GM23248 (cell line): ENCODE measurements at places on chromosomes 5 and 9. TPM values are rescaled to one million over a fixed set of nuclear protein-coding genes. Genes with fewer than 3 reads are reported as not detected.
A peak's percentile ranks its signal among the peaks of the same experiment; 100 is the strongest.

GRCh38 chr5:26645659-26646058, 392.7 kb downstream of the CDH9 start:
- DNase-seq, result no peak

GRCh38 chr5:40678460-40679147, 1.1 kb upstream of the PTGER4 start:
- DNase-seq, result no peak

- no peak for DNase-seq
These were observed 50.4 kb downstream of the FNIP1 start for GRCh38 chr5:131746423-131746822.

GRCh38 chr9:137242269-137243203, 1.4 kb downstream of the TUBB4B start:
- peak; percentile 25 for DNase-seq

DNA sequence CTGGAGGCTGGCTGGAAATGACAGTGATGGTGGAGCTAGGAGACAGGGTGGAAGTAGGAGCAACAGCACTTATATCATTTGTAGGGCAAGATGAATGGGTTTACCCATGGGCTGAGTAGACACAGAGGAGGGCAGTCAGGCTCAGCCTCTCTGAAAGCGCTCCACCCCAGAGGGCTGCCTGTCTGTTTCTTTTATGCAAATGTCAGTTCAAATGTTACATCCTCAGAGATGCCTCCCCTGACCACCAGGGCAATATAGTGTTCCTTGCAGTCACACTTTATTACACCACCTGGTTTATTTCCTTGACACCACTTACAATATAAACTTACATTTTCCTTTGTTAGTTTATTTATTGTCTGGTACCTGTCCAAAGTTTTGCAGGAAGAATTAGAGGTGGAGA, 159.5 kb upstream of the IL12B start:
- DNase-seq, result no peak

DNA sequence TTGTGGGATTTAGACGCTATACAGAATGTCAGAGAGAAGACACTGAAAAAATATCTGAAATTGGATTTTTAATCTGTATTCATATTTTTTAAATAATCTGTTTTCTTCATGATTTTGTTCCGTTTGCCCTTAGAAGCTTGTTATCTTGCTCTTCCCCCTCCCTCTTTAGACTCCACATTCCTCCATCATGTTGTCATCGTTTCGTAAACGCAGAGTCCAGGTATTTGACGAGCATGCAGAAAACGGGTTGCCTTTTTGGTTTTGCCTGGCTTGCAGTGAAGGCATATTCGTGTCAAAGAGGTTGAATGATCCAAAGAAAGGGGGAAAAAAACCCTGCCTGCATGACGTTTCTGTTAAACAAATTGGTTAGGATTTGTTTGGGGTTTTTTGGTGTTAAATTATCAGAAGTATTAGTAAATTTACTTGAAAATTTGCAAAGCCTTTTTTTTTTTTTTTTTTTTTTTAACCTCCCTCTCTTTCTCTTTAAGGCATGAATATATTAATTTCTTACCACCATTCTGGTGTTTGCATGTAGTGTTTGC, 2.9 kb downstream of the SPTAN1 start:
- DNase-seq, result peak; percentile 71

- no peak for DNase-seq
These were observed 101.8 kb downstream of the ZDHHC21 start for GRCh38 chr9:14591411-14591810.

DNA sequence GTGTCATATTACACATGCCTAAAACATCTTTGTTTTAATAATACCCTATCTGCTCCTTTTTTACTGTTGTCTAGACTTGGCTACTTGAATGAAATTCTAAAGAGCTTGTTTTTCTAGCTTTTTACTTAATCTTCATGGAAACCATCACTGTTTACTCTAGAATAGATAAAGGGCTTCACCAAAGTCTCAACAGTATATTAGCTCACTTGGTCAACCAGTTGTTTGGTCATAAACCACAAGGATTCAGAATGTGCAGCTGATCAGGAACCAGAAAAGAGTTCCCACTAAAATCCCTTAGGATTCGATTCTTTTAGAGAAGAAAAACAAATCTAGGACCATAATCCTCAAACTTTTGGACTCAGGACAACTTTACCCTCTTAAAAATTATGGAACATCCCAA, 38.0 kb downstream of the CDO1 start:
- no peak for DNase-seq

GRCh38 chr5:79975422-79975821, 15.6 kb downstream of the MTX3 start:
- DNase-seq, result peak; percentile 28

- DNase-seq, result no peak
These were observed 203.2 kb upstream of the IRX1 start for GRCh38 chr5:3392306-3392939.

DNA sequence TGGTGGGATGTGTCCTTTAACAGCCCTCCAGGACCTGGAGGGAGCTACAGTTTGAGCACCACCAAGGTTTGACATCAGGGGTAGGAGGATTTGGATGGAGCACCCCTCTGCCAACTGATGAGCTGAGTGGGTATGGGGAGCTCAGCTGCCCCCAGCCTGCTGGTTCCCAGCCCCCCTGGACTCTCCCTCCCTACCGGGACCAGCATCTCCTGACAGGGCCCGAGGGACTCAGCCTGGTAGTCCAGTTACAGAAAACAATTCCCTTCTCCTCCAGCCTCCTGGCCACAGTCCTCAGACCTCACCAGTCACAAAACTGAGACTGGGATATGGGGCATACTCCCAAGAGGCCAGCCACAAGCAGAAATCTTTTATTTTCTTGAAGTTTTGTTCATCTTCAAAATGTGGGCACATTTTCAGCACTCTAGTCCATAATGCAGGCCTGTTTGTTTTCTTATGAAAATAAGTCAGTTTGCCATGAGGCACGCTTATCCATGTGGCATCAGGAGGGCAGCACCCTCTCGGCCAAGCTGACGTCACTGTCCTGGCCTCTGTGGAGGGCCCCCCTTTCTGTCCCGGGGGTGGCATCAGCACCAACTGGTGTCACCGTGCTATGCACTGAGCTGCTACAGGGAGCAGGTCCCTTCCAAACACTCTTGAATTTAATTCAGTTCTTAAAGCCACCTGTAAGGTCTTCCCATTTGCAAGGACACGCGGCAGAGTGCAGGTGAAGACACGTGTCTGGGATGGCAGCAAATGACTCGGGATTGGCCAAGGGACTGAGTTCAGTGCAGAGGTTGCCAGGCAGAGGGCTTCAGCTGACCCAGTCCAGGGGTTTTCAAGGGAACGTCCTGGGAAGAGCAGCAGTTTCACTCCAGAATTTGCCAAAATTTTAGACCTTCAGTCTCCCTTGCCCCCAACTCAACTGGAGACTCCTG, 187.6 kb downstream of the GADD45G start:
- no peak for DNase-seq

- no peak for DNase-seq
These were observed 66.2 kb downstream of the FOXD1 start for GRCh38 chr5:73382401-73382740.

- no peak for DNase-seq
These were observed 6.2 kb downstream of the NOL6 start for GRCh38 chr9:33467526-33467925.

- peak; percentile 63 for DNase-seq
These were observed 58.3 kb downstream of the PRELID2 start for GRCh38 chr5:145776886-145777285.

GRCh38 chr9:127185931-127186781, 63.7 kb upstream of the ANGPTL2 start:
- DNase-seq, result peak; percentile 97

- DNase-seq, result no peak
These were observed 385.8 kb downstream of the EFNA5 start for GRCh38 chr5:107284822-107285525.

- DNase-seq, result no peak
These were observed 20.0 kb downstream of the PHF2 start for GRCh38 chr9:93596399-93596798.

DNA sequence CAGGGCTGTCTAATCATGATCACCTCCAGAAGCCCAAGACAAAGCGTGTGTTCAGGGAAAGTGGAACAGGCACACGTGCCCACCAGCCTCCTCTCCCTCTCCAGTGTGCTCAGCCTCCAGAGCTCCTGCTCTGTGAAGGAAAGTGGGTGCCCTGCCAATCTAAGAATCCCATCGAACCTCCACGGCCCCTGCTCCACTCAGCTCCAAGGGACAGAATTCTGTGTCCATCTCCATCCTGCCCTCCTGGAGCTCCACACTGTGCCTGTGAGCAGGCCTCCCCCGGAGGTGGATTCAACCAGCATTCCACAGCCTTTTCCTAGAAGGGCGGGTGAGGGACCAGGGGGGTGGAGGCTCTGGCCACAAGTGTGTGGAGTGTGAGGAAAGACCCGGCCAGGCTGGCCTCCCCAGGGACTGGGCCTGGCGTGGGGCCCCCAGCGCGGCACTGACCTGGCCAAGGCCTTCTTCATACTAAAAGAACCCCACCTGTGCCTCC, 6.0 kb downstream of the EEIG1 start:
- DNase-seq, result peak; percentile 64

DNA sequence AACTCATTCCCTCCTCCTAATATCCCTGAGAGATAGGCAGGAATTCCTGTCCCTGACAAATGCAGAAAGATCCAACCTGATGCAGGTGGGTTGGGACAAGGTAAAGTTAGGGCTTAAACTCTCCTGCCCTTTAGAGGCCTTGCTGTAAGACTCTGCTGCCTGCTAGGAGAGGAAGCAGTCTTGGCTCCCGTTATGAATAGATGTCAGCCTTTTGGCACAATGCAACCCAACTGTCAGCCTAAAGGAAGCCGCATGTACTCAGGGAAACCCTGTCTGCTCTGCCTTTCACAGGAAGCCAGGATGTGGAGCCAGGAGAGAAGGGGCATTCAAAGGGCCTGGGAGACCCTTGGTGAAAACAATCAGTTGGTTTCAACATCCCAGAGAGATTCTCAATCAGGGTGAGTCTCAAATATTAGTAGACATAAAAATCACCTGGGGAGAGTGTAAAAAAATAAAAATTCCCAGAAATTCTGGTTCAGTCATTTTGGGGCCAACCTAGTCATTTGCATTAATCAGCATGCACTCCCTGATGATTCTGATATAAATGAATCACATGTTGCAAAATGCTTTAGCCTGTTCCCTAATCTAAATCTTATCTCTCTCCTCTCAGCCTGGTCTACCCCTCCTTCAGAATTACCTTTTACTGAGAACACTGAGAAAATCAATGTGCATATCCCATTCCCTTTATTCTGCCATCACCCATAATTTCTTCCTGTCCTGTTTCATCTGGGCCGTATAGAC, 136.2 kb upstream of the TRIM32 start:
- peak; percentile 79 for DNase-seq

DNA sequence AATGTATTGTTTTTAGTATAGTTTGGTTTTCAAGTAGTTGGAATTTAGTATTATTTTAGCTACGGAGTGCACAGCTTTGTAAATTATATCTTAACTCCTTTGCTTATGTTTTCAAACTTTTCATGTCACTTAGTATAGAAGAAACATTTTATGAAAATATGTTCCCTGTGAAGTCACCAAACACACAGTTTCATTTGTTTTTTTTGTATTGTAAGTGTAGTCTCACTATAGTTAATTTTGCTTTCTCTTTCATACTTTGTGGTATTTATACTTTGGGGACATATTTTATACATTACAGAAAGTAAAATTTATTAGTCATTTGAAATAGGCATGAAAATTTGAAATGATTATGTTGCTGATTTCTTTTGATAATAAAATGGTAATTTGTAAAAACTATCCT, 5.0 kb downstream of the CHSY3 start:
- DNase-seq, result no peak

DNA sequence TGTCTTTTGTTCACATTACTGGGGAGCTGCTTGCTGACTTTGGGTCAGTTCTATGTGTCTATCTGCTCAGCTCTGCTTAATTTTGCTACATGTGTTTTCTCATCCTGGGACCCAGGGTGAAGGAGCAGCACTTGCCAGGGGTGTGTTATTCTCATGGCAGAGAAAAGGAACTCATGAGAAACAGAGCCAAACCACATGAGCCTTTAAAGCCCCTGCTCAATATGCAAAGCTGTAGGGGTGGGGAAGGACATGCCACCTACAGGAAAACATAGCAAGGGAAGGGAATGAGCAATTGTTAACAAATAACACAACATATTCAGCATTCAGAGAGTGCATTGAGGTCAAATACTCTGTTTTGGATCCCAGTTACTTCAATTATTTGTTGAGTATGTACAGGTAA, 290.9 kb downstream of the CDK5RAP2 start:
- DNase-seq, result no peak

DNA sequence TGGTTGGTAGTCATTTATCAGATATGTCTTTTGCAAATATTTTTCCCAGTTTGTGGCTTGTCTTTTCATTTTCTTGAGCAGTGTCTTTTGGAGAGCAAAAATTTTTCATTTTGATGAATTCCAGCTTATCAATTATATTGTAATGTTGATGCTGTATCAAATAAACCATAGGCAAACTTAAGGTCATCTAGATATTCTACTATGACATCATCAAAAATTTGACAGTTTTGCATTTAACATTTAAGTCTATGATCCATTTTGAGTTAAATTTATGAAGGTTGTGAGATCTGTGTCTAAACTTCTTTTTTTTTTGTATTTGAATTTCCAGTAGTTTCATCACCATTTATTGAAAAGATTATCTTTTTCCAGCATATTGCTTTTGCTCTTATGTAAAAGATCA, 505.5 kb upstream of the COX7C start:
- DNase-seq, result no peak

- DNase-seq, result peak; percentile 40
These were observed 245.9 kb downstream of the SAXO1 start for GRCh38 chr9:18786911-18787650.

The GPR21 gene
- 0.65 TPM in 1 of 2 replicates, not detected in the other for total RNA-seq

The NR6A1 gene
- total RNA-seq, result not detected in 2 replicates

The PROP1 gene
- total RNA-seq, result not detected in 2 replicates

The C5orf52 gene
- total RNA-seq, result not detected in 2 replicates

The SPRY4 gene
- total RNA-seq, result 10.9 and 12.8 TPM in 2 replicates

The PDE6A gene
- not detected in 2 replicates for total RNA-seq
